ENCODE measurements at places on chromosomes 2 and 18.

- DNase-seq, result no peak
These were observed 21.6 kb upstream of the INO80C start for GRCh38 chr18:35519148-35519899.

- DNase-seq, result no peak
These were observed 42.1 kb upstream of the SCN7A start for GRCh38 chr2:166536111-166536510.

DNA sequence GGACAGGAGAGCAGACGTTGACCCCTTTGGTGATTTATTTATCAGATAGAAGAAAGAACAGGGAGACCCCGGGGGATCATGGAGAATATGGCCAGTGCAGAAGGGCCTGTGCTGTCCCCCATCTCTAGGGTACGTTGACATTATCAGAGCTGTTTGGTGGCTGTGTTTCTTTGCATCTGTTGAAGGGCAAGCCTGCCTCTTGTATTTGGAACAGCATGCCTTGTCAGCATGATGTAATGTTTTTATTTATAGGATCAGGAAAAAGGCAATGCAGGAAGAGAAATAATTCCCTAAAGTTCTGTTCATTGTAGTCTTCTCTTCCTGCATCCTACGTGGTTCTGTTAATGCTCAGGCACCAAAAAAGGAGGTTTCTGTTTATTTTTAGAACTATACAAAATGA, 49.8 kb upstream of the CABYR start:
- no peak for DNase-seq

DNA sequence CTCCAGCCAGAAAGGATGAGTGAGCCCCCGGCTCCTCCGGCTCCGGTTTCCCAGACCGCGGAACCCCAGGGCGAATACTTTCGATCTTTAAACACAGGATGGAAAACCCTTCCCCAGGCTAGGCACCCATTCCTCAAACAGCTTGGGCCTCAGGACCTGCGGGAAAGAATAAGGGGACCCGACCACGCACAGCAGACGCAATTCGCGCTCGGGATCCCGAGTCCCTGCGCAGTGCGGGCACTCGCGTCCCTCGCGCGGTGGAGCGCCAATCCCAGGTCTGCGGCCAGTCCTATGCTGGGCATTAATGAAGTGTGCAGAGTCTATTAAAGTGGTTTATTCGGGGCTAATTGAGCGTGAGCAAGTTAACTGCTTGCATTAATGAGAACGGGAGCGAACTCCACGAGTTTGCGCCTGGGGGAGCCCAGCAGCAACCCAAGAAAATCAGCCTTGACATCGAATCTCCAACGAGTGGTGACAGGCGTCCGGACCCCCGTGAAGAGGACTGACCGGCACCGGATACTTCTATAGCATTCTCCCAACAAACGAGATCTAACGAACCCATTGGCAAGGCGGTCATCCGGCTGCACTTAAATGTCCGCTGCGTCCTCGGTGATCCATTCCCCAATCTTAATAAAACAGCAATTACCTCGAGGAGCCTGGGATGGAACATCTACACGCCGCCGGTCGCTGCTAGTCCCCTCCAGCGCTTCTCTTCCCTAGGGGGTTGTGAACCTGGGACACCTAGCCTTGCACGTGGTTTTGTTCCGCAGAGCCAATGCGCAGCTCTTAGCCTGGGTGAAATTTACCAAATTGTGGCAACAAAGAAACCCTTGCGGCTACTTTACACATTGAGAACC, 1.6 kb downstream of the OSR1 start:
- no peak for DNase-seq

- peak; percentile 47 for DNase-seq
These were observed 71.4 kb downstream of the KCNF1 start for GRCh38 chr2:10982931-10983701.

DNA sequence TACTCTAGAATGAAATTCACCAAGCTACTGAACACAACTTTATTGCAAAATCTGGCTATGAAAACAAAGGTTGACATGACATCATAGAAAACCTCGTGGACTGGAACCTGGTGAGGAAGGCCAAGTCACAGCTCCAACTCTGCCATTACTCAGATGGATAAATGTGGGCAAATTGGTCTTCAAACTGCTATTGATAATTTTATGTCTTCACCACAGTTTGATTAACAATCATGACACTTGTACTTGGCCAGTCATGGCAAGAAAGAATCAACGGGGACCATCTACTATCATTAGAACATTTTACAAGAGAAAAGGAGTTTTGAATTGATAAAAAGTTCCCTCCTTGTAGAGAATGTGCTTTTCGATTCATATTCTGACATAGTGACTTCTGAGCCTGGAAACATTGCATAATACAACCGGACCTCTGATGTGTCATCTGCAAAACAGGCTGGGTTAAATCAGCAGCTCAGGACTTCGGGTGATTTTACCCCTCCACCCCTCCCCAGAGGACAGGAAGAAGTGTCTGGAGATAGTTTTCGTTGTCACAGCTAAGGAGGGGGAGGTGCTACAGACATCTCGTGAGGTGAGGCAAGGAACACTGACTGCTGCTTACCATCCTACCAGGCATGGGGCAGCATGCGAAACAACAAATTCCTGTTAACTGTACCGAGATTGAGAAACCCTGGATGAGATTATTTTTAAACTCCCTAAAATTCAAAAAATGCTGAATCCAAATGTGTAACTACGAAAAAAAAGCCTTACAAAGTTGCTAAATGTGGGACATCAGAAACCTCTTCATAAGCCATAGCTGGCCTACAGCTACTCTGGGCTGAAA, 8.4 kb downstream of the L3MBTL4 start:
- DNase-seq, result no peak

DNA sequence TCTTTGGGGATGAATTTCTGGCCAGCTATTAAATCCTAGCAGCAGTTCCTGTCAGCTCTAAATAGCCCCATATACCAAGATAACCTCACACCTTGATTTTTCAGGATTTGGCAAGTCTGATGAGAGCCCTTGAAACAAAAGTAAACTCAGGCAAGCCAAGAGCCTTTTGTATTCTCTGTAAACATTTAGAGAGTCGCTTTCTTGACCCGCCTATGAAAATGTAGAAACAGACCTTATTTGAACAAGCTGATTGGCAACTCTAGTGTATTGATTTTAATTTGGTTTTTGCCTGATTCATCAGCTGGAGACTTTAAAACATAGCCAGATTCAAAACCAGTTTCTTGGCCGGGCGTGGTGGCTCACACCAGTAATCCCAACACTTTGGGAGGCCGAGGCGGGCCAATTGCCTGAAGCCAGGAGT, 43.4 kb downstream of the CABLES1 start:
- no peak for DNase-seq

DNA sequence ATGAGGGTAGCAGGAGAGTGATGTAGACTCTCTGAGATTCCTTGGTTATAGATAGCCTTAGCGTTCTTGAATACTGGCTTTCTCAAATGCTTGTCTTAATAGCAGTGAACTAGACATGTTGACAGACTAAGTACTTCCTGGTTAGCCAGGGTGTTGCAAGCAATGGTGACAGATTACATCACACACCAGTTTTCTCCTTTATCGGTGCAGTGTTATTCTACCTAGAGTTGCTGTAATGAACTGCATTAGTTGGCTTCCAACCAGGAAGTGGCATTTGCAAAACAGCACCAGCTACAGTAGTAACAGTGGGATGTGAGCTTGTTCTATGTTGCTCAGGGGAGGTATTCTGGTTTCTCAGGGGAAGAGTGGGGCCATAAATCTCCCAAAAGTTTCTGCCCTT, 582.2 kb upstream of the DDX18 start:
- no peak for DNase-seq

DNA sequence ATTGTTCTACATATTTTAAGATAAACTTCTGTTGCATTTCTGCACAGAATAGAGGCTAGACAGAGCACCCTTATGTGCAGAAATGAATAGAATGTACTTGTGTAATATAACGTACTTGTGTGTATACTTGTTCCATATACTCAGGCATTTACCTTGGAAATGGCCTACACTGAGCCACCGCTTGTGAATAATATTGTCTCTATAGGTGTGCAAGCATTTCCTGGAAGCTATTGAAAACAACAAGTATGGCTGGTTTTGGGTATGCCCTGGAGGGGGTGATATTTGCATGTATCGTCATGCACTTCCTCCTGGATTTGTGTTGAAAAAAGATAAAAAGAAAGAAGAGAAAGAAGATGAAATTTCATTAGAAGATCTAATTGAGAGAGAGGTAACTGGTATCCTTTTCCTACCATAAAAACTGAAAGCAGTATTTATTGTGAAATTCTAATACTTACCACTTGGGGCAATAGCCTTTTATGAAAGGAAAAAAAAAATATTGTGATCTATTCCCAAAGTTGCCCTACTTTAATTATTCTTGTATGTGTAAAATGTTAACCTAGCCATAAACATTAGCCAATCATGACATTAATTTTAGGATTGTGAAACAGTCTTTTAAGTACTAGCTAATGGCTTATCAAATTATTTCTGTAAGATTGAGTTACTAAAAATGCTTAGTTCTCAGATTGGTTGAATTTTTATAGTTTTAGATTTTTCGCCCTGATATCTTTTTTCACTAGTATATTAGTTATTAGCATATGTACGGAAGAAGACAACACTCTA, 18.0 kb downstream of the ZC3H15 start:
- no peak for DNase-seq

GRCh38 chr18:48601343-48601742, 62.5 kb downstream of the CTIF start:
- no peak for DNase-seq

DNA sequence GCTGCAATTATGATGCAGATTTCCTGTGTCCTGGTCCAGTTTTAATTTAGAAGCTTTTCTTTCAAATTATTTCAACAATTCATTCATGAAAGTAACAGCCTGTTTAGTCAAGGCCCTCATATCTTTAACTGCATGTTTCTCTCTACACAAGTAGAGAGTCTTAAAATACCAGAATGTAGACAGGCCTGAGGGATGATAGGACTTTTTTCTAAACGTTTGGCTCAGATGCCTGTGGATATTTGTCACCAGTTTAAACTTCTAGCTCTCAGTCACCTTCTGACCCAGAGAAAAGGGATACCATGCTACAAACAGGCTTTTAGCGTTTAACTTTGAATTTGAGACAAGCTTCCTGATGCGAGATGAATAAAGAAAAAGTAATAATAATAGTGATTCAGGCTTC, 15.7 kb downstream of the COL5A2 start:
- no peak for DNase-seq

DNA sequence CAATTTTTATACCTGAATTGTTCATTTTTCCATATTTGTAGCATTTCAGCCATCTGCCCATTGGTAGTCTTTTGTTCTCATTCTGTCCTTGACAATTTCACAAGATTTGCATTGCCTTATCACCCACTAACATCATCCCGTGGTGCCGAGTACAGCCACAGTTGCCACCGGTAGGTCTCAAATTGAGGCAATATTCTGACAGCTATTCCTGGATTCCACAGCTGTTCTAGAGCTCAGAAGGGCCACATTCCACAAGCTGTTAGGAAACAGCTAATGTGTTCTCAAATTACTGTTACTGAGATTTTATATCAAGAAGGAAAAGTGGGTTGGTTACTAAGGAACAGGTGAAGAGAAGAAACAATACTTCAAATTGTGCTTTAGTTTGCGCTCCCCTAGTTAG, 178.8 kb downstream of the RPRM start:
- DNase-seq, result no peak

DNA sequence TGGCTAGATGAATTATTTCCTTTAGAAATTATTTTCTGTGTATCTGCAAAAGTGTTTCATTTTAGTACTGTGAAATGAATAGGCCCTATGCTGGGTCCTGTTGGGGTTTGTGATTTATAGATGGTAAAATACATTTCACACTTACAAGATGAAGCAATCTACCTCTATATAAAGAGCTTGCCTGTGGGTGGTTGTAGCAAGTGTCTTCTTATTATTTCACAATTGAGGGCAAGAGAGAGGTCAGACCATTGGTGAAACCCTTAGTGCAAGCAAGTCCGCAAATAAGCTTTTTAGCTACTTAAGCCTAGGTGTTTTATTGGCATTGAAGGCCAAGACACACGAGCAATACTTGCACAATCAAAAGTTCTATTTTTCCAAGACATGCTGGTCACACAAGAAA, 153.1 kb downstream of the FMNL2 start:
- DNase-seq, result no peak

DNA sequence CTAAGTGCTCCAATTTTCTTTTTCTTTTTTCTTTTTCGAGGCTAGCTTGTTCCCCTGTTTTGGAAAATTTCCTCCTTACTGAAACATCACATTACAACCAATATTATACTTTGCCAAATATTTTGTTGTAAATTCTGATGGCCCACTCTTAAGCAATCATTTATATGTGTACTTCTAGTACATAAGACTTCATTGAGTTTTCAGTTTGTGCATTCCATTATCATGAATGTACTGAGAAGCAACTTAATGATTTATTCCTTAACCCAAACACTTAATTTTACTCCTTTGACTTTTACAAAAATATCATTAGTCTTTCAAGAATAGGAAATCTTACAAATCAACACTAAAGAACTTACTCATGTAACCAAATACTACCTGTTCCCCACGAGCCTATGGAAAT, 242.4 kb downstream of the ARHGAP15 start:
- DNase-seq, result no peak

DNA sequence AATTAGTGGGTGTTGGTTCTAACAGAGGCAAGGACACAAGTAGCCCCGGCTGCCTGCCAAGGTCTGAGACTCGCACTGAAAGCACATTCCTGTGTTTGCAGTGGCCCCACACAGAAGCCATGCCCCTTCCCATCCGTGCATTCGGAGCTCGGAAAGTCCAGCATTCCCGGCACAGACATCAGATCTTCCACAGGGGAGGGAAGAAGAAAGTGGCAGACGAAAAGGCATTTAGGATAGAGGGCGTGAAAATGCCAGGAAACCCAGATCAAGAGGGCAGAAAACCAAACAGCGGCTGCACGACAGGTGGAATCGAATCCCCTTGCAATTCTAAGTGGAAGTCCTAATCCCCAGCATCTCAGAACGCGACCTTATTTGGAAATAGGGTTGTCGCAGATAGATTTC, 105.5 kb upstream of the ASB18 start:
- DNase-seq, result no peak

DNA sequence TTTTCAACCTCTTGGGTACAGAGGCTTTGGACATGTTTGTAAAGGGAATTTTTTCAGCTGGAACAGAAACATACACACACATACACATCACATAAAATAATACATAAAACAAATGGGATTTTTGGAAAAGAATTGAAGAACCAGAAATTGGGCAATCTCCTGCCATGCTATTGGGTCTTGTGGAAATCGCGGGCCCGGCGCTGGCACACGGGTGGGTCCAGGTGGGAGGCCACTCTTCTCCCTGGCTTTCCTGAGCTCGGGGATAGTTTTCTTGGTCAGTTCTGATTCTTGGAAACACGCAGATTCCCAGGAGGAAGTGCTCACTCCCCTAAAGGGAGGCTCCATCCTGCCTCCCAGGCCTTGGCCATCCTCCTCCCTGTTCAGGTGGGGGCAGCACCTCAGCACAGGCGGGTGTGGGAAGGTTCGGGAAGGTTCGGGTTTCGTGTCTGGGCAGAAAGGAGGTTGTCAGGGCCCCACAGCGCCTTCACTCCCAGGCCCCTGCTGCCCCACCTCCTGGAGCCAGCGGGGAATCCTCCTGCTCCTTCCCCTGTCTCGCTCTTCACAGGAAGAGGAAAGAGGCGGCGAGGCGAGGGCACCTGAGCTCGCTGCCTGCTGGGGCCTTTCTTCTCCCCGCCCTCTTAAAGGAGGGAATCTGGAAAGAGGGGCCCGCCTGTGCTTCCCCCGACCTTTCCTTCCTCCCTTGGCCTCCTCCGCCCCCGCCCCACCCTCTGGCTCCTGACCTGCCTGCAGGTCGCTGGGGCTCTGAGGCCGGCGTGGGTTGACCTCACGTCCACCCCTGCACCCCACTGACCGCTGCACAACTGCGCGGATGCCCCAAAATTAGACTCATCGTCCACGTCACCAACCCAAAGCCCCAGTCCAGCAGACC, 97.8 kb upstream of the PXDN start:
- DNase-seq, result no peak
